C1 segment of cervical spinal cord (tissue), 14 donors: ENCODE measurements at places on chromosomes 11 and 22.

- no peak for DNase-seq
Observed at GRCh38 chr11:7656704-7657103, 16.6 kb downstream of the CYB5R2 start.

- DNase-seq: no peak
Observed at GRCh38 chr11:12240677-12241076, 130.3 kb downstream of the MICAL2 start.

DNA sequence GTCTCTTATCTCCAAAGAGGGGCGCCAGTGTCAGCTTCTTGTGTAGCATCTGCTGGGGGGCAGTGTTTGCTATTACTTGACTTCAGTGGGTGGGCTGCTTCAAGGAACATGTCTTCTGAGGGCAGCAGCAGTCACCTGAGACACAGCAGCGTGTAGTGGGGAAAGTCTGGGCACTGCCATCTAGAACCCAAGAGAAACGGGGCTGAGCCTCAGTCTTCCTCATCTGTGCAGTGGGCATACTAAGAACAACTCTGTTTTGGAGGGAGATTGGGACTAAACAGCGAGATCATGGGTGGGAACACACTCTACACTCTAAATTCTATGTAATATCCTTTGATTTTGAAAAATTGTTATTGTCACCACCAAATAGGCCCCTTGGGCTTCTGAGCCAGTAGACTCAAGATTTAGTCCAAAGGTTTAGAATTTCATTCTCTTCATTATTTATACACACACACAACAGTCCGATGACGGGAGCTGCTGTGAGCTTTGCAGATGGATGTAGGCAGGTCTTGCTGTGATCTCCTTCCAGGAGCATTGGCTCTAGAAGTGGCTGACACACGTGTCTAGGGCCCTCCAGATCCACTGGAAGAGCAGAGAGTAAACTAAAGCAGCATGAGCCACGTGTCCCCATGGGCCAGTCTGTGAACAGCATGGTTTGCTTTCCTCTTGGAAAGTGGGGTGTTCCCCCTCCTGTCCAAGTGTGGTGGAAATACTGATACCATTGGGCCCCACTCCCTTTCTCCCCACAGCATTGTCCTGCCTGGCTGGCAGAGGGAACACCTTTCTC lies 51.8 kb downstream of the TRAF6 start:
- no peak for DNase-seq

DNA sequence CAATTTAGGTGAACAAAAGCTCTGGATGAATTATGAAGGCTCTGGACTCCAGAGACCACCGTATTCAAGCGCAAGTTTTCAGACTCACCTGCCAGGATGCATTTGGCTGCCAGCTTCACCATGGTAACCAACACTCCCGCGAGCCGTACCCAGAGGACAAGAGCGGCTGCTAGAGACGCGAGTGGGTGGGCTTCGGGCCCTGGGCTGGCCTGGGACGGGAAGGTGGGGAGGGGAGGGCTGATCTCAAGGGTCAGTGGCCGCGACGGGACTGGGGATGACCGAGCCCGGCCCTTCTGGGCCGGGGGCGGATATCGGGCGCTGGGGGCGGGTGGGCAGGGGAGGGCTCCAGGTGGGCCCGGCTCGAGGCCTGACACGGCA lies 344 bp downstream of the IFT27 start:
- no peak for DNase-seq

DNA sequence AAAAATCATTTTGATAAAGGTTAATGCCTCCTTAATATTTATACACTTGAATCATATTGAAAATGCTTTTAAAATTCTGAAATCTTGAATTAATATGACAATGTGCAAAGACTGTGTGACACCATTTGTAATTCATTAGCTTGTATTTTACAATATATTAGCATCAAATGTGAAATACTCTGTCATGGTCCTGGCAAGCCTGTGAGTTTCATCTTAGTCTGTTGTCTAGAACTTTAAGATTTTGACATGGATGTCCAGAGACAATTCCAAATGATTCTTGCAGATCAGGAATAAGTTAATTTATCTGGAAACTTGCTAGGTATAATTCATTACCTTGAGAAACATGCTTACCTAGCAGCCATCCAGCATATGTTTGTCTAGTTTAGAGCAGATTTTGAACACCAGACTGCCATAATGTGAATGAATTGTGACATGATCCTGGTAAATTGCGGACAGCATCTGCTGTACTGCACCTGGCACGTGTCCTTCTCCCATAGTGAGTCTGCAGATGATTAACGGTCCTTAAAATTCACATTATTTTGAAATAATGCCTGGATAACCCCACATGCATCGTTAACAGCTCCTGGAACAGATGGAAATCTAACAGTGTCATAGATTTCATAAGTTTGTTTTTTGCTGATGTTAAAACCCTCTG lies 34.5 kb upstream of the DEUP1 start:
- no peak for DNase-seq

DNA sequence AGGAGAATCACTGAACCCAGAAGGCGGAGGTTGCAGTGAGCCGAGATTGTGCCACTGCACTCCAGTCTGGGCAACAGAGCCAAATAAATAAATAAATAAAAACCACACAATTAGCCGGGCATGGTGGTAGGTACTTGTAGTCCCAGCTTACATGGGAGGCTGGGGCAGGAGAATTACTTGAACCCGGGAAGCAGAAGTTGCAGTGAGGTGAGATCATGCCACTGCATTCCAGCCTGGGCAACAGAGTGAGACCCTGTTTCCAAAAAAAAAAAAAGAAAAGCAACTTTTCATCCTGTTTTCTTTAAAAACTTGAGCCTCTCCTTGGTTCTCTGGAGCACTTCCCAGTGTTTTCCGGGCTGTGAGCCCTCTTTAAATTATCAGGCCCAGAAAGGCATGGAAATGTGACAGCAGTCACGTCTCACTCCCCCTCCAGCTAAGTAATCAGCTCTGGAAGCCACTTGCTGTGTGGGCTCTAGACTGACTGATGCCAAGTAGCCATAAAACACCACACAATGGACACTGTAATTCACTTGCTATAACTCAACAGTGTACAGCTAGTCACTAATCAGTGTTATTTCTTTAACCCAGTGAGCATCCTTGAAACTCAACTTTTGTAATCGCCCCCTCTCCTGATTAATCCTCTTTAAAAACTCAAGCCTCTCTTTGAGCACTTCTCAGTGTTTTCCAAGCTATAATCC lies 13.0 kb upstream of the MCHR1 start:
- DNase-seq: no peak
